Left renal cortex interstitium (tissue), 4 donors: ENCODE measurements at places on chromosomes 12 and 14. TPM values are rescaled to one million over a fixed set of nuclear protein-coding genes. Genes with fewer than 3 reads are reported as not detected.

Gene HOXC10
- 57.0 TPM for polyA plus RNA-seq

Gene CDK2
- polyA plus RNA-seq = 64.2 TPM

Gene KRT82
- not detected for polyA plus RNA-seq

Gene KRT72
- polyA plus RNA-seq = 0.17 TPM

- no peak for DNase-seq
These were observed 50.5 kb upstream of the DACT1 start for GRCh38 chr14:58587271-58587670.
